NCI-H1694 (cell line): ENCODE measurements at places on chromosomes 12 and 14.

DNA sequence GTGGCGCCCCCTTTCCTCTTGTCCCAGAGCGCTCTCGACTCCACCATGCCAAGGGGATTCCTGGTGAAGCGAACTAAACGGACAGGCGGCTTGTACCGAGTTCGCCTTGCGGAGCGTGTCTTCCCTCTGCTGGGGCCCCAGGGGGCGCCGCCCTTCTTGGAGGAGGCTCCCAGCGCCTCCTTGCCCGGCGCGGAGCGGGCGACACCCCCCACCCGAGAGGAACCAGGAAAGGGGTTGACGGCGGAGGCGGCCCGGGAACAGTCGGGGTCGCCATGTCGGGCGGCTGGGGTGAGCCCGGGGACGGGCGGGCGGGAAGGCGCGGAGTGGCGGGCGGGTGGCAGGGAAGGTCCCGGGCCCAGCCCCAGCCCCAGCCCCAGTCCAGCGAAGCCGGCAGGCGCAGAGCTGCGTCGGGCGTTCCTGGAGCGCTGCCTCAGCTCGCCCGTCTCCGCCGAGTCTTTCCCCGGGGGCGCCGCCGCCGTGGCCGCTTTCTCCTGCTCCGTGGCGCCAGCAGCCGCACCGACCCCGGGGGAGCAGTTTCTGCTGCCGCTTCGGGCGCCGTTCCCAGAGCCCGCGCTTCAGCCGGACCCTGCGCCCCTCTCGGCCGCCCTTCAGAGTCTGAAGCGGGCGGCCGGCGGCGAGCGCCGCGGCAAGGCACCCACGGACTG lies 376 bp downstream of the INSM2 start:
- no peak for DNase-seq

GRCh38 chr14:76088771-76089571 lies 62.8 kb upstream of the GPATCH2L start:
- no peak for DNase-seq

DNA sequence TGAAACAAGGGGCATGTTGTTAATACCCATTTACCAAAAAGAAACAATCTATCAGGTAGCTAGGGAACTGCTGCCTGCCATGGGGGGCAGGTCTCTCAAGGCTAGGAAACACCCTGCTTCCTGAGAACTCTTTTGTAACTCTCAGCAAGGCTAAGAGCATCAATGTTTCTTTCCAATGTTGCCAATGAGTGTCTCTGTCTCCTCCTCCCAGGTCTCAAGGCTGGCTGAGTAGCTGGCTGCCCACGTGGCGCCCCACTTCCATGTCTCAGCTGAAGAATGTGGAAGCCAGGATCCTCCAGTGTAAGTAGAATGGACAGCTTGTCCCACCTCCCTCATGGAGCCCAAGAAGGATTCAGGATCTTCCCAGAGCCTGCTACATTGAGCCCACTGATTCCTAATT lies 3.4 kb downstream of the ABHD4 start:
- DNase-seq: no peak

- no peak for DNase-seq
Observed at GRCh38 chr12:121784460-121784859, 9.0 kb downstream of the RHOF start.

- DNase-seq: no peak
Observed at GRCh38 chr14:99737956-99738667, 54.0 kb downstream of the CYP46A1 start.

DNA sequence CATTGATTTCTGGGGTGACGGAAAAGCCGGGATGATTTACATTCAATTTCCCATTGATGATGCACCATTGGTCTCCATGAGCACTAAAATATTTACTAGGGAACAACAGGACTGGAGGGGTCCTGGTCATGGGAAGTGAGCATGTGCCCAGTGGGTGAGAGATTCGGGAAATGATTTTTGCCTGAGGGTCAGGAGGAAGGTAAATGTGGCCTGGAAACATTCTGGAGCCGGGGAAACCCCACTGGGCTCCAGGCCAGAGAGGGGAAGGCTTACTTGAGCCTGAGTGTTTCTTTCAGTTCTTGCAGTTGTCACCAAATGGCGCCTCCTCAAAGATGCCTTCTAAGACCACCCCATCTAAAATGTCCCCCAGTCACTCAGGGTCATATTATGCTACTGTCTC lies 532.3 kb upstream of the TBX3 start:
- DNase-seq: no peak

DNA sequence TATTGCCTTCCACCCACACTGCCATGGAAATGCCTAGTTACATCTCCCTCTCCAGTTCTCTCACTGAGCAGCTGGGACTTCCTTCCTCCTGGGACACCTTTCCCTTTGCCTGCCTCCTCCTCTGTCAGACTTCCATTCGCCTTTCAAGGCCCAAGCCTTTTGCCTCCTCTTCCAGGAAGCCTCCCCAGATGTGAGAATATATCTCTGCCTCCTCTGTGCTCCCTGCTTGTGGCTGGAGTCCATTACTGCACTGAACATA lies 3.1 kb downstream of the IFI27L2 start:
- no peak for DNase-seq

- DNase-seq: no peak
Observed at GRCh38 chr14:81516986-81517797, 16.5 kb downstream of the SEL1L start.

GRCh38 chr14:81805785-81806184 lies 272.1 kb upstream of the SEL1L start:
- DNase-seq: no peak

DNA sequence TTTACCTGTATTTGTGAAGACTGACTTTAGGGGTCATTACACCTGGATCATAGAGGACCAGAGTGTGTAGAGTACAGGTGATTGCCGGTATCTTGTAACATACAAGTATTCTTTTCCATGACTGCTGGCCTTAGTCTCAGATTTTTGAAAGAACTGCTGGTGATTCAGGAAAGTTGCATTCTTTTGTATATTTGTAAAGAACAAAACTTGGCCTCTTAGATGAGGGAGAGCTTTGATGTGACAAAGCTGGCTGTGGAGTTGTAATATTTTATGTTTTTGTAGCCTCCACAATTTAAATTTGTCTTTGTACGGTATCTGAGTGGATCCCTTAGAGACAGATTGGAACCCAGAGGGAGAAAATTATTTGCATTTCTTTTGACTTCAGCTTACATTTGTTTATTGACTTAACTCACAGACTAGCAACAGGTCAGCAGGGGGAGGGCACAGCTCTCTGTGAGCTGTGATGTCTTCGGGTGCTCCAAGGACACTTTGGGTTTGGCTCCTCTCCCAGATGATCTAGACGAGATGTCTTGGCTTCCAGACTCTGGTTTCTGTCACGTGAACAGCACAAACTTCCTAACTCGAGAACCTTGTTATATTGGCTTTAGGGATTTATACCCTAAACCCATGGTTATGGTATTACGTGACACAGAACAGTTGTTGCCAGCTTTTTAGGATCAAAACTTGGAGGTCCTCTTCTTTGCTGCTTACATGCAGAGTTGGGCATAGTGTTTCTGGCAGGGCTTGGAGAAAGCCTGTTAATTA lies 65.9 kb downstream of the DAAM1 start:
- no peak for DNase-seq

DNA sequence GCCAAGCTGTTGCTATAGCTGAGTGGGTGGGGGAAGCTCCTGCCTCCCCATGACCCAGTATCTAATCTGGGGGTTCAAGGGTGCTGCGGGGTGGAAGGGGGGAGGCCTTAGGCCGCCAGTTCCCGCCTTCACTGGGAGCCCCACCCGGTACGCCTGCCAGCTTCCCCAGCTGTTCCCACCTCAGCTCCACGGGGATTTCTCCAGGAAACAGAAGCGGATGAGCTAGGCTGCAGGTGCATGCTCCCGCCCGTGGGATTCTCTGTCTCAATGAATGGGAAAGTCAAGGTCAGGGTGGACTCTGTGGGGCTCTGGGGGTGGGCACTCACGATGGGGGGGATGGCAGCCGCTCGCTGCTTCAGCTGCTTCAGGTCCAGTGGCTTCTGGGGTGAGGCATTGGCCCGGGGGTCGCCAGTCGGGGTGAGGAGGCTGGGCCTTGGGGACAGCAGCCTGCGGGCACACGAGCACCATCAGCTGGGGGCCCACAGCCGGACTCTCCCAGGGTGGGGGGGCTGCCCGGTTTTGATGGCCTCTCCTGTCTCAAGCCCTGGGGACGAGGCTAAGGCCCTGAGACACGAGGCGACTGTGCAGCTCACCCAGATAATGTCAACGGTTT lies 68.6 kb downstream of the RFLNA start:
- no peak for DNase-seq

- no peak for DNase-seq
Observed at GRCh38 chr14:101255765-101256125, 305.6 kb upstream of the DIO3 start.

- DNase-seq: no peak
Observed at GRCh38 chr12:128594521-128594920, 229.2 kb downstream of the SLC15A4 start.
